ENCODE measurements at places on chromosomes 5 and 9. TPM values are rescaled to one million over a fixed set of nuclear protein-coding genes. Genes with fewer than 3 reads are reported as not detected.
A peak's percentile ranks its signal among the peaks of the same experiment; 100 is the strongest.

Gene SELENOP
- 5.8 TPM for total RNA-seq

Gene PRRX2
- not detected for total RNA-seq

Gene PKD2L2
- total RNA-seq: not detected

DNA sequence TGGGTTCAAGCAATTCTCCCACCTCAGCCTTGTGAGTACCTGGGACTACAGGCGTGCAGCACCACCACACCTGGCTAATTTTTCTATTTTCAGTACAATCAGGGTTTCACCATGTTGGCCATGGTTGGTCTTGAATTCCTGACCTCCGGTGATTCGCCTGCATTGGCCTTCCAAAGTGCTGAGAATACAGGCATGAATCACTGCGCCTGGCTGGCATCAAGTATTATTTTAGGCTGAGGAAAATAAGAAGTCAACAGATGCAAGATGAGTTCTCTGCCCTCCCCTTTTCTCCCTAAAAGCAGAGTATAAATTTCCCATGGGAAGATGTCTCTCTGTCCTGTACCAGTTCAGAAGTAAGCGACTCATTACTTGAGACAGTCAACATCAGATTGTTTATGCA is 71.5 kb downstream of the ELAVL2 start:
- no peaks in the 10 kb centered on the region for H3K27me3 ChIP-seq
- no peak for DNase-seq
- H3K27ac ChIP-seq: no peak overlapping the region
- H3K36me3 ChIP-seq: no peaks in the 10 kb centered on the region
- no peak overlapping the region for H3K4me3 ChIP-seq

GRCh38 chr5:37807015-37807414 is 32.8 kb downstream of the GDNF start:
- H3K27me3 ChIP-seq: no peaks in the 10 kb centered on the region
- no peaks in the 10 kb centered on the region for H3K4me1 ChIP-seq
- no peak overlapping the region for H3K4me3 ChIP-seq
- DNase-seq: no peak

DNA sequence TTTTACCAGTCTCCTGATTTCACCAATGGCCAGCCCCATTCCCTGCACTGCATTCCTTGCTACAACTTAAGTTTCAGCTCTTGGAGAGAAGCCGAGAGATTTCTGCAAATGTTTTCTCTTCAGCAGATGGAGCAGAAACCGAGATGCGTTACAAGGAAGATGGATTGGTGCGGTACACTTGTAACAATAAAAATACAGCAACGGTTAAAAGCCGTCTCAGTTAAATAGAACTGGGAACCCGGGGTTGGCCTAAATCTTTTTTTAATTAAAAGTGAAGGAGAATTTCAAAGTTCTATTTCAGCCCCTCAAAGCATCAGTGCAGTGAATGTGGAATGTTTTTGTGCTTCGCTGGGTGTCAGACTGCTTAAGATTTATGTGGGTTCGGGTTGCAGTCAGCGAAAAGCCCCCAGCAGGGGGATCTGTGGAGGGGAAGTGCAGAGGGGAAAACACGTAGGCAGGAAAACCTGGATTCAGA is 19.8 kb downstream of the BRINP1 start:
- H3K4me3 ChIP-seq: no peak overlapping the region
- no peaks in the 10 kb centered on the region for H3K27me3 ChIP-seq
- no peaks in the 10 kb centered on the region for H3K4me1 ChIP-seq
- H3K27ac ChIP-seq: no peak overlapping the region

- H3K27me3 ChIP-seq: no peaks in the 10 kb centered on the region
- peaks cover 23% of the 10 kb centered on the region for H3K36me3 ChIP-seq
- peaks cover 28% of the 10 kb centered on the region for H3K4me1 ChIP-seq
- no peak overlapping the region for H3K4me3 ChIP-seq
- no peak overlapping the region for H3K27ac ChIP-seq
These were observed 3.0 kb upstream of the HNRNPAB start for GRCh38 chr5:178201221-178201926.

GRCh38 chr9:2198956-2199635 is 183.9 kb downstream of the SMARCA2 start:
- no peak overlapping the region for H3K4me3 ChIP-seq
- peaks cover 17% of the 10 kb centered on the region for H3K36me3 ChIP-seq
- no peak overlapping the region for H3K27ac ChIP-seq
- H3K4me1 ChIP-seq: no peaks in the 10 kb centered on the region

GRCh38 chr5:26872337-26872736 is 166.0 kb downstream of the CDH9 start:
- H3K27ac ChIP-seq: no peak overlapping the region
- H3K4me1 ChIP-seq: no peaks in the 10 kb centered on the region
- no peak overlapping the region for H3K4me3 ChIP-seq
- H3K27me3 ChIP-seq: no peaks in the 10 kb centered on the region
- no peaks in the 10 kb centered on the region for H3K36me3 ChIP-seq
- no peak for DNase-seq

DNA sequence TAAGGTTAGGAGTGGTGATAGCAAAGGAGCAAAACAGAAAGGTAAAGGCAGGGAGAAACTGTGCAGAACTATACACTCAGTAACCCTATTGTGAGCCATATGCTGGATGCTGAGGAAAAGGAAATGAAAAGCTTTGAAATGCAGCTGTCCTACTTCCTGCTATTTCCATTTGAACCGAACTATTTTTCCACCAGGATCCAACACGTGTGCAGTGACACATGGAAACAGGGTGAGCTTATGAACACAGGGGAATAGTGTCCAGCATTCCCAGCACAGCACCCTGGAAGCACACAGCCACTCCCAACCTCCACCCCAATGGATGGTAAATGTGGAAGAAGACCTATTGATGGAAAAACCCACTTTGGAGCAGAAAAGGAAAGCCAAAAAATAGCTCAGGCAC is 69.0 kb upstream of the SLC12A2 start:
- H3K4me1 ChIP-seq: no peaks in the 10 kb centered on the region
- no peak overlapping the region for H3K4me3 ChIP-seq
- DNase-seq: no peak
- no peaks in the 10 kb centered on the region for H3K27me3 ChIP-seq
- H3K36me3 ChIP-seq: peaks cover 5% of the 10 kb centered on the region

- no peak overlapping the region for H3K4me3 ChIP-seq
- no peaks in the 10 kb centered on the region for H3K36me3 ChIP-seq
- H3K27ac ChIP-seq: no peak overlapping the region
- no peaks in the 10 kb centered on the region for H3K27me3 ChIP-seq
- DNase-seq: peak; percentile 23
These were observed 1377.5 kb upstream of the CDH9 start for GRCh38 chr5:28415791-28416443.
